ENCODE measurements at places on chromosomes 1 and 21.

GRCh38 chr1:78102082-78102481, 56.3 kb downstream of the GIPC2 start:
- no peak for DNase-seq

DNA sequence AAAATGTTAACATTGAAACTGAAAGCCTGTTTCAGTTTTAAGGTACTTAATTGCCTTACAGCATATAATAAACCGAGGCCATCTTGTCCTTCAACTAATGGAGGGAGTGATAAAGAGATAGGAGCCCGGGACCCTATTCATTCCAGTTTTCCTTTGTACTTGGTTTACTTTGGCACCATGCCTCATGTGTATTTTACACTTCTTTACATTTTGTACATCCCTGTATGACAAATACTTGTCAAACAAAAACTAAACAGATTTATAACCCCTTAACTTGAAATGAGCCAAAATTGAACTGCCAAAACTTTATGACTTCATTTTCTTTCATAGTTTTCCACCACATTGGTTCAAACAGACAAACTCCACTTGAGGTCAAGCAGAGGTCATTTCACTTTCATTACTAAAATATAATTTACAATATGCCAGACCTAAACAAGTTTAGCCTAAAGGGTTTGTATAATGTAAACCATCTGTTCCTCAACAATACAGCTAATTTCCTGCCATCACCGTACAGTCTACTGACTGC, 30.9 kb upstream of the UBE2U start:
- DNase-seq, result no peak

GRCh38 chr1:219442611-219443061, 170.3 kb downstream of the ZC3H11B start:
- DNase-seq, result no peak

GRCh38 chr1:182766881-182767645, 22.5 kb upstream of the NPL start:
- DNase-seq, result no peak

- DNase-seq, result no peak
These were observed 31.8 kb downstream of the DIPK1A start for GRCh38 chr1:92929461-92929860.

GRCh38 chr1:62493656-62494055, 56.8 kb downstream of the USP1 start:
- DNase-seq, result no peak

GRCh38 chr1:194825382-194825781, 1639.0 kb upstream of the B3GALT2 start:
- DNase-seq, result no peak

DNA sequence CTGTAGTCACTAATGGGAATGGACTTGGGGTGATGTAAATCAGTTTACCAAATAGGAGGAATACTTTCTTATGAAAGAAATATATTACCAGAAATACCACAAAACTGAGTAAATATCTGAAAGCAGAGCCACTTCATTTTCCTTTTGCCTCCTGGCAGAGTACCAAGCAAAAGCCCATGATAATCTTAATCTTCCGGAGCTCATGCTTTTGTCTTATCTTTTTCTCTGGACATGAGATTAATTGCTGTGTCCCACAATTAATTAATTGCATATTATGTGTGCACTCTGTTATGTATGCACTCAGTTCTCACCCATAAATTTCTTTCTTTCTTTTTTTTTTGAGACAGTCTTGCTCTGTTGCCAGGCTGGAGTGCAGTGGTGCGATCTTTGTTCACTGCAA, 94.1 kb upstream of the PDE4B start:
- DNase-seq, result no peak

Measured in stimulated activated CD4-positive, alpha-beta T cell treated with anti-CD3 and anti-CD28 coated beads, TNF-alpha, amount 100 ng/mL, for 48 hours (primary cell).